ENCODE measurements at places on chromosomes 1 and 21.

GRCh38 chr1:161421456-161421855 lies 53.8 kb upstream of the CFAP126 start:
- DNase-seq = no peak

GRCh38 chr21:46205766-46206162 lies 21.5 kb upstream of the SPATC1L start:
- DNase-seq = peak; percentile 27

DNA sequence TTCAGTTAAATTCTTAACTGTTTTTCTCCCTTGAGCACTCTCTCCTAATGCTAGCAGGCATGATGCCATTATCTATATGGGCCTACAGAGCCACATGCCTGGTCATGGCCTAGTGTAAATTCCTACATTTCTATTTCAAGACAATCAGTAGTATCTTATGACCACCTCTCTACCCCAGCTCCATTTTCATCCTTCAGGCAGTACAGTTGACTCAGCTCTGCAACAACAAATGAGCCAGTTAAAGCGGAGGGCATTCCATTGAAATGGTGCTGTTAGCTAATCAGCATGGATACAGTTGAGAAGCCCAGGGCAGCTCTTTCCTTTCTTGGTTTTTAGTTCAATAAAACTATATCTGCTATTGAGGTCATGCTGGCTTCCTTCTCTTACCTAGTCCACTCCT lies 150.0 kb downstream of the PPP1R12B start:
- no peak for DNase-seq

GRCh38 chr1:210618369-210618768 lies 289.7 kb downstream of the HHAT start:
- DNase-seq = no peak

GRCh38 chr1:186960861-186961260 lies 132.1 kb downstream of the PLA2G4A start:
- no peak for DNase-seq

GRCh38 chr1:51945591-51945990 lies 44.9 kb downstream of the RAB3B start:
- no peak for DNase-seq

DNA sequence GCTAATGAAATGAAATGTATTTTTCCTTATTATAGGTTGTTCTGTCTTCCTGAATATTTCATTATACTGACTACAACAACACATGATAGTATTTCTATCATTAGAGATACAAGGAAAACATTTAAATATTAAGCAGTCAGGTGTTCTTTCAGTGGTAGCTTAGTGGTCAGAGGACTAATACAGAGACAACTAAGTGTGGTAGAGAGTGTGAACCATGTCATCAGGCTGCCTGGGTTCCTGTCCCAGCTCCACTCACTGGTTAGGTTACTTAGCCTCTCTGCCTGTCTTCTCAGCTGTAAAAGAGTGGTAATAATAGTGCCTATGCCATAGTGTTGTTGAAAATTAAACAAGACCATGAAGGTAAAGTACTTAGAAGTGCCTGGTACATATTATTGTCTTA lies 3.9 kb downstream of the UAP1 start:
- no peak for DNase-seq

GRCh38 chr1:11657654-11658053 lies 3.0 kb downstream of the FBXO44 start:
- no peak for DNase-seq

- DNase-seq = no peak
These were observed 414.0 kb upstream of the KAZN start for GRCh38 chr1:14184454-14184853.

DNA sequence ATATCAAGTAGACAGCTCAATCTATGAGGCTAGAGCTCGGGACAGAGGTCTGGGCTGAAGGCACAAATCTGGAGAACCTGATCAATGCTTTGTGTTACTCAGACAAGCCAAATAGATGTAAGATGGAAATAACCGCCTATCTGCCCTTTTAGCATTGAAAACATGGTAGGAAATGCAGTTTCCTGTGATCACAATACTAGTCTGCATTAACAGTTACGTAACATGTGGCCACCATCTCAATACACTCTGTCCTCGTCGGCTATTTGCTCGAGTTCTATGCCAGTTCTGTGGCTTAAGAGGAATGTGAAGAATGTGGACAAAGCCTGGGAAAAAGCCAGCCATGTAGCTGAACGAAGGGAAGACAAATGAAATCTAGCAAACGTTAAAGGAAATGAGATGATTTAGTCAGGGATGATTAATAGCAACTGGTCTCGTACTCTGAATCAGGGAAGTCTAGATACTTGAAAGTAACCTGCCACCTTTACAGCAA lies 73.3 kb downstream of the HSF2BP start:
- DNase-seq = no peak

GRCh38 chr1:103273106-103273505 lies 164.8 kb upstream of the COL11A1 start:
- no peak for DNase-seq
